Right ventricle myocardium superior (tissue), 1 donor: ENCODE measurements at places on chromosomes 16 and 17.
A peak's percentile ranks its signal among the peaks of the same experiment; 100 is the strongest.

DNA sequence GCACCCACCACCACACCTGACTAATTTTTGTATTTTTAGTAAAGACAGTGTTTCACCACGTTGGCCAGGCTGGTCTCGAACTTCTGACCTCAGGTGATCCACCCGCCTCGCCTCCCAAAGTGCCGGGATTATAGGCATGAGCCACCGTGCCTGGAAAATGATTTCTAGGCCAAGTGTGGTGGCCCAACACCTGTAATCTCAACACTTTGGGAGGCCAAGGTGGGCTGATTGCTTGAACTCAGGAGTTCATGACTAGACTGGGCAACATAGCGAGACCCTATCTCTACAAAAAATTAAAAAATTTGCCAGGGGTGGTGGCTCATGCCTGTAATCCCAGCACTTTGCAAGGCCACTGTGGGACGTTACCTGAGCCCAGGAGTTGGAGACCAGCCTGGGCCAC is 11.0 kb upstream of the BAIAP3 start:
- DNase-seq, result no peak

- DNase-seq, result no peak
Observed at GRCh38 chr17:50800196-50800700, 32.9 kb upstream of the ANKRD40CL start.

GRCh38 chr16:2846511-2847310 is 11.3 kb downstream of the PRSS22 start:
- DNase-seq, result no peak

DNA sequence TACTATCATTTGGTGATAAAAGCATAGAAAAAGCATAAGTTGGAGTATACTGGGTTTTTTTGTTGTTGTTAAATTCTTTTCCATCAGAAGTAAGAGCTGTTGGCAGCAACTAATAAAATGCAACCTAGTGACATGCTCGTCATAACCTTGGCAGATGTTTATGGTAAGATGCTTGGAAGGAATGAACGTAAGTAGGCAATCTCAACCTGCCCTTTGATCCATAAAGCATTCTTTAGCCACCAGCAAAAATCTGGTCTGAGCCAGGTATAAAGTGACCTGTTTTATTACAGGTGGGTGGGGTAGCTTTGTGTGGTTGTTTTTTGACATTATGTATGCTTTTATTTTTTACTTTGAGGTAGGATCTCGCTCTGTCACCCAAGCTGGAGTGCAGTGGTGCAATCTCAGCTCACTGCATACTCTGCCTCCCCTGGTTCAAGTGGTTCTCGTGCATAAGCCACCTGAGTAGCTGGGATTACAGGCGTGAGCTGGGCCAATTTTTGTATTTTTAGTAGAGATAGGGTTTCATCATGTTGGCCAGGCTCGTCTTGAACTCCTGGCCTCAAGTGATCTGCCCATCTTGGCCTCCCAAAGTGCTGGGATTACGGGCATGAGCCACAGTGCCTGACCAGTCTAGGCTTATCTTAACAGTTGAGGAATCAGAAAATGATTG is 22.0 kb downstream of the WSB1 start:
- DNase-seq, result no peak

- DNase-seq, result no peak
Observed at GRCh38 chr17:64504769-64505339, 1.2 kb downstream of the DDX5 start.

DNA sequence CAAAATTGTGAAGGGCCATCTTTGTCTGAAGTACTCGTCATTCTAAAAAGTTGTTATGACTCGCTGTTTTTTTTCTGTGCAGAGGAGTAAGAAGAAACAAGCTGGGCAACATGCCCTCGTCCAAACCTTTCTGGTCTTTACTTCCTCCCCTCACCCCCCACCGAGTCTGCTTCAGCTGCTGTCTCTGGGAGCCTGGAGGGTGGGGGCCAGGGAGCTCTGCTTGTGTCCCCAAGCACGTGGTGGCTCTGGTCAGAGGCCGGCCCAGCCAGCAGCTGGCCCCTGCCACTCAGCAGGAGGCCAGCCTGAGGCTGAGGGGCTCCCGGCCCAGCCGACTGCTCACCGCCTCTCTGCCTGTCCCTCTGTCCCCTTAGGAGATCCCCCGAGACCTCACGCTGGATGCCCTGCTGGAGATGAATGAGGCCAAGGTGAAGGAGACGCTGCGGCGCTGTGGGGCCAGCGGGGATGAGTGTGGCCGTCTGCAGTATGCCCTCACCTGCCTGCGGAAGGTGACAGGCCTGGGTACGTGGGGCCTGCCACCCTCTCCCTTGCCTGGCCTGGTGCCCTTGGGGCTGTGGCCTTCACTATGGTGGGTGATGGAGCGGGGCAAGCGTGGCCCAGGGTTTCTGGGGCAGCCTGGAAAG is 53.7 kb upstream of the LGALS9 start:
- peak; percentile 55 for DNase-seq

GRCh38 chr16:78684030-78684611 is 584.7 kb downstream of the WWOX start:
- DNase-seq, result peak; percentile 82

GRCh38 chr16:65728652-65729051 is 606.8 kb upstream of the CDH11 start:
- DNase-seq, result no peak
